ENCODE measurements at places on chromosomes 3 and 15.

DNA sequence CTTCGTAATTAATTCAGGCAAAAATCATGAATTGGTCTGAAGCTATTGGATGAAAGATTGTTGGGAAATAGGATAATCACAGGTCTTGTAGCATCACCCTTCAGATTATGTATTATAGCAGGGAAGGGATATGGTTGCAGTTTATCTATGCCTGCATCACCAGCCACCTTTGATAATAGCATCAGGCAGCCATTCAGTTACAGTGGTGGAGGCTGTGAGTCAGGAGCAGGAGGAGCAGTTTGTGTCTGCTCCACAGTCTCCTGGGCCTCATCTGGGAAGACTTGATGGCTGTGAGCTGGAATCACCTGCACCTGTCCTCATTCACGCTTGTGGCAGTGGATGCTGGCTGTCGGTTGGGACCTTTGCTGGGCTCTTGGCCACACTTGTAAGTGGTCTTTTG lies 104.3 kb upstream of the PLXNA1 start:
- no peak for DNase-seq

GRCh38 chr15:89163271-89164055 lies 57.9 kb downstream of the RLBP1 start:
- DNase-seq = no peak

GRCh38 chr15:57780471-57780870 lies 74.0 kb downstream of the POLR2M start:
- DNase-seq = no peak

DNA sequence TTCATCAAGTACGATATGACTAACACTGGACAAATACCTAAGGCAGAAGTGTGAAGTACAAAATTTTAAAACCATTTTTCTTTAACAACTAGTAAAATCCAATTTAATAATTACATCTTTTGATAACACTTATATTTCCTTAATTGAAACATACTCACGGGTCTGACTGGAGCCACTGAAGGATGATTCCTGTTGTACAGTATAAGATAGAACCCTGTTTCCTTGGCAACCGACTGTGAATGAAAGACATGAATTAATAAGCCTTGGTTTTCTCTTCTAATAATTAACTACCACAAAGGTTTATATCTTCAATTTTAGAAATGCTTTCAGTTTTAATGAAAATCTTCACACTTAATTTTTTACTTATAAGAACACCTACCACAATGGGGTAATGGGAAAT lies 19.4 kb downstream of the DHX36 start:
- no peak for DNase-seq

GRCh38 chr3:101063401-101063800 lies 70.2 kb upstream of the ABI3BP start:
- no peak for DNase-seq

DNA sequence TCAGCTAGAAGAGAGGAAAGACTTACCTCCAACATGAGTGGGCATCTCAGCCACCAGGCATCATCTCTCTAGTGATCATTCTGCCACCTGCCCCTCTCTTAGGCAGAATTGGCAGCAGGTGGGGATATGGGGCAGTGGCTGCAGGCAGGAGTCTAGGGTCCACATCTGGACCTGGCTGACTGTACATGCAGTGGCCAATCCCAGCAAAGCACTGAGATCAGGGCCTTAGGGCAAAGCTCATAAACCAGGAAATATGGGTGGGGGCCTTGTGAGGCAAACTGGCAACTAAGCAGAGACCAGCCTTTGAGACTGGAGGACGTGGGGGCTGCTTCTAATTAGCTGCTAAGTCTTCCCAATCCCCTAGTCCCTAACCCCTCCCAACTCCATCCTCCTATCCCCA lies 12.9 kb downstream of the POMGNT2 start:
- DNase-seq = no peak

DNA sequence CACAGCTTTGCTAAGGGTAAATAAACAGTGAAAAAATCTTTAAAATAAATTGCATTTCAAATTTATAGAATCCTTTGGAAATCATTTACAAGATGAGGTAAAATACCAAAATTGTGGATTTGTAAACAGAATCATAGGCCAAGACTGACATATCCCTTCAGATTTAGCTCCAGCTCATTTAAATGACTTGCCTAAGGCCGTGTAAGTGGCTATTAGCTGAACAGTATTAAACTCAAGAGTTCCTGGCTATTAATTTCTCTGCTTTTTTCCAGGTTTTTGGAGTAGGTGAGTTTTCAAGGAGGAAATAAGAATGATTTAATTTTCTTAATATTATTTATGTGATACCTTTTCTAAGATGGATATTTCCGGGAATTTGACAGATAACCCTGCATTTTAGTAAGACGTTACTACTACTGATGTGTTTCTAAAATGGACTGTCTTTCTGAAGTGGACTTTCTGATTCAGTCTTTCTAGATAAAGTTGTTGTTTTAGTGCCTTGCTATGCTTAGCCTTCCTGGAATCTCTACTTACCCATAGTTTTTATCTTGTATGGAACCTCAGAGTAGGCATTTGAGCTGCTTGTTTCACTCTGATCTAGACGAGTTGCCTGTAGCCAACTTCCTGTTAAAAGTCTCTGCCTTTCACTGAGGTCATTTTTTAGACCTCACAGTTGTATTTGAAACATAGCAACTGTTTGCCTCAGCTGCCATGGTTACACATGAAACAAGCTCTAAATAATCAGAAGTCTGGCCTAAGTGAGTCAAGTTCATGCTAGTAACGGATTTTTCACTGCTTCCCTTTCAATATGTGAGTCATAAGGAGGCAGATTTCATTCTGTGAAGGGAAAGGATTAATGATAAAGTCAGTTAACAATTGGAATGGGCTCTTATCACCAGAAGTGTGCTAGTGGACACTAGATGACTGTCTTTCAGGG lies 127.0 kb downstream of the KLHL25 start:
- DNase-seq = peak; percentile 98

GRCh38 chr3:79200456-79200855 lies 567.3 kb downstream of the ROBO1 start:
- DNase-seq = no peak

- no peak for DNase-seq
These were observed 279.2 kb upstream of the KCNH8 start for GRCh38 chr3:18868911-18869689.

DNA sequence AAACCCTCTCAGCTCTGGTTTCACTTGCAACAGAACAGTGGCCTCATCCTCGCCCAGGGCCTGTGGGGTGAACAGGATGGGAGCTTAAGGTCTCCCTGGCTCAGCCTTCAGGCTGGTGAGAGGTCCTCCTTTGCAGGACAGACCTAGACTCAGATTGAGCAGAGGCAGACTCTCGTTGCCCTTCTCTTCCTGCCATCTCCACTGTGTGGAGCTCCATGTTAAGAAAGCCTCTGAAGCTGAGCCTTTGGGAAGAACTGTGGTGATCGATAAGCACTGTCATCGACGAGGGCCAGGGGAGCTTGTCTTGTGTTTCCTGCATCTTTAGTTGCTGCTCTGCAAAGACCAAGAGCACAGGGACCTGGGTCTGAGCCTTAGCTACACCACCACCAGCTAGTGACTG lies 37.8 kb upstream of the GRIP2 start:
- no peak for DNase-seq

- DNase-seq = no peak
These were observed 75.8 kb upstream of the ACAN start for GRCh38 chr15:88727439-88727838.

Measured in fibroblast of the conjunctiva (primary cell).